ENCODE measurements at places on chromosomes 1 and 21. TPM values are rescaled to one million over a fixed set of nuclear protein-coding genes. Genes with fewer than 3 reads are reported as not detected.

The MYOG gene
- not detected for total RNA-seq

The TMCO2 gene
- not detected for total RNA-seq

GRCh38 chr1:70171512-70171911, 33.9 kb downstream of the LRRC40 start:
- no peak for DNase-seq

The CD55 gene
- total RNA-seq: 106 TPM

The CLK2 gene
- 48.1 TPM for total RNA-seq

- DNase-seq: no peak
Measured at GRCh38 chr1:219324629-219325367, 151.1 kb downstream of the LYPLAL1 start.

The GABPB2 gene
- total RNA-seq: 19.2 TPM

GRCh38 chr1:212118167-212118871, 82.8 kb downstream of the DTL start:
- no peak for DNase-seq

Measured in vagina (tissue), 2 donors.